ENCODE measurements at places on chromosomes 12 and 14. TPM values are rescaled to one million over a fixed set of nuclear protein-coding genes. Genes with fewer than 3 reads are reported as not detected.

- DNase-seq: no peak
These were observed 34.9 kb downstream of the LIMA1 start for GRCh38 chr12:50248411-50248810.

- no peak for DNase-seq
These were observed 16.6 kb downstream of the XRCC3 start for GRCh38 chr14:103698380-103699260.

Gene ZNF891
- total RNA-seq: 1.4 TPM

DNA sequence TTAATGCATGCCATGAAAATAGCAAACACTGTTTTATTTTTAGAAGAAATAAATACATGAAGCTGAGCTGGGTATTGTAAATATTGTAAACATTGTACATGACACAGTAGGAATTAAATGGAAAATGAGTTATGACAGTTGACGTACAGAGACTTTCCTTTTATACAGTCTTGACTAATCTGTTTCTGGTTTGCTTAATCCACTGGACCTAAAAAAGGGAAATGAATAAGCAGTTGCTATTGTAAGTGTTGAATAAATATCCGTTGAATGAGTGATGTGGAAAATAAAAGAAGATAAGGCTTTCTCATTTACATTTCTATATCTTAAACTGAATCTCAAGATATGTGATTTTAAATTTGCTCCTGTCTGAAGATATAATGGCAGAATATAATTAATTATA lies 15.0 kb downstream of the PMCH start:
- no peak for DNase-seq

DNA sequence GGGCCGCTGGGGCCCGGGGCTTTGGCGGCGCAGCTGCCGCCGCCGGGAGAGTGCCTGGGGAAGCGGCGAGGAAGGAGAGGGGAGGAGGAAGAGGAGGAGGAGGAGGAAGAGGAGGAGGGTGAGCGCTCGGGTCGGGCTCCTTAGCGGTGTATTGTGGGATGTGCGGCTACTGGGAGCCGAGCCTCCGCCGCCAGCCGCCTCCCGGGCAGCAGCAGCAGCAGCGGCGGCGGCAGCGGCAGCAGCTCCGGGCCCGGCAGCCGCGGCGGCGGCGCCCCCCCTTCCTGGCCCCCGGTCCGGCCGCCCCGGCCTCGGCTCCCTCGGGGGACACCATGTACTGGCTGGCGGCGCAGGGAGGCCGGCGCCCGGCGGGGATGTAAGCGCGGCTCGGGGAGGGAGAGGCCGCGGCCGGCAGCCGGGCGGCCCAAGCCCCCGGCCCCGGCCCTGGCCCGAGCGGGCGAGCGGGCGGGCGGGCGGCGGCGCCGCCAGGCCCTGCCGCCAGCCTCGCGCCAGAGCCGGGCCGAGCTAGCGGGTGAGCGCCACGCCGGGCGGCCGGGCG lies at the start of gene SETD1B:
Gene SETD1B, plus strand, starts transcription at position 149 of the 556 bp plus-strand sequence. CDS start 729 bp downstream, outside the sequence.
- no peak for DNase-seq

Gene PTHLH
- total RNA-seq: 2.7 TPM

GRCh38 chr12:6205144-6205539 lies 4.9 kb downstream of the CD9 start:
- no peak for DNase-seq

- no peak for DNase-seq
These were observed 165.5 kb downstream of the PTPN11 start for GRCh38 chr12:112584266-112584722.

- no peak for DNase-seq
These were observed 108.0 kb downstream of the AEBP2 start for GRCh38 chr12:19547271-19547671.

Gene LRFN5
- 0.88 TPM for total RNA-seq

Gene SIX1
- total RNA-seq: 1.2 TPM

GRCh38 chr12:81077329-81077685 lies 572 bp upstream of the ACSS3 start:
- DNase-seq: no peak

DNA sequence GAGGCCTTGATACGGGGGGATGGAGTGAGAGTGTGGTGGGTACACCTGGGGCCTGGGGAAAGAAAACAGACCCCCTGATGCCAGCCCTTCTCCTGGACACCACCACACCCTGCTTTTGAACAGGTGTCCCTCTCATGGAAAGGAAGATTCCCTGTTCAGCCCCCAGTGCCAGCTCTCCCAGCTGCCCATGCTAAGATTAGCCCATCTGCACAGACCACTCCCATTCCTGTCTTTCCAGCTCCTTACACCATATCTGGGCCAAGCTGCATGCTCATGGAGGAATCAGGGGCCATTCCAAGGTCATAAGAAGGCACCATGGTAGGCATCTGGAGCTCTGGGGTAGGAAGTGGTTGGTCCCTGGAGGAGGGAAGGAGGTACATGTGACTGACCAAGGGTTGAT lies 9.6 kb downstream of the NAB2 start:
- no peak for DNase-seq

- DNase-seq: no peak
These were observed 1.1 kb downstream of the PAX9 start for GRCh38 chr14:36662543-36663403.

DNA sequence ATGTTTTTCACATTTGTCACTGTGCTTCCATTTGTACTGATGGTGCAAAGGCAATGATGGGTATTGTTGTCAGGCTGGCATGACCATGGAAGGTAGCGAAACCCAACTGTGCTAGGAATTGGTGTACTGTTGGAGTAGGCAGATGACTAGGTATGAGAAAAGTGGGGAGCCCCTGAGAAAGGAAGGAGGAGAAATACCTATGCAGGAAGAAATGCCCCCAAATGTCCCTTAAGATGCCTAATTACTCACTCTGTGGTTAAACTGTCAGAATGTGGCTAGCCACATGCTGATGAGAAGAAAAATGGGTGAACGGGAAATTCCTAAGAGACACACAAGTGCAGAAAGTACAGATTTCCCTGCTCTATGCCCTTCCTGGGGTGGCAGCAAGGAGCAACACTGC lies 339.1 kb downstream of the TMEM132D start:
- DNase-seq: no peak

DNA sequence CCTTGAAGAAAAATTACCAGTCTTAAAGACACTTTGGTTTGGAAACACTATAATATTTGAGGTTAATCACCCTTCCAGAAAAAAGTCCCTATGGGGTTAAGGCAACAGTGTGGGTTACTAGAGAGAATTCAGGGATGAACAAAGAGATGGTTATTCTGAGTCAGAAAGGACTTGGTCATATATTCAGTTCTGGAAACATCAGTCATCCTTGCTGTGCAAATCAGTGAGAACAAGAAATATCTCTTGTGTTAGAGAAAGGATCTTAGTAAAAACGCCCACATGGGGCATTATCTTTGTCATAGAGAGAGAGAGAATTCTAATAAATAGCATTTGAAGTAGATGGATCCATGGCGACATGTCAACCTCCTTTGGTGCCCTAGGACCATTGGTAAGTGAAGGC lies 59.4 kb upstream of the E2F7 start:
- DNase-seq: no peak

DNA sequence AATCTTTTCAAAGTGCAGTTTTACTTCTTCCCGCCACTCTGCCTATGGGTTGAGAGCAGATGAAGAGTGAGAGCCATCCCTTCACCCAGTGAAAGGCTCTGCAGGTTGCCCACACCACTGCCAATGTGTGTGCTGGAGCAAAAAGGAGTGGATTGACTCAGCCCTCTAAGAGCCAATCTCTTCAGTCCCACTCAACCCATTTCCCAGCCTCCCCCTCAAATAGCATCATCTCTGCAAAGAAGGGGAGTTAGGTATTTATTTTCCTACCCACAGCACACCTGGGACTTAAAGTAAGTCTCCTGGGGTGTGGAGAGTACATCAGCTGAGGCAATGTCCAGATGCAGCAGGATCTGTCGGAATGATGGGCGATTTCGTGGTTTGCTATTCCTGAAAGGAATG lies 15.3 kb downstream of the MAP3K12 start:
- DNase-seq: no peak

GRCh38 chr12:122998316-122998715 lies 17.8 kb downstream of the ARL6IP4 start:
- no peak for DNase-seq

Gene GLS2
- 7.0 TPM for total RNA-seq

Gene PLA2G1B
- total RNA-seq: not detected

DNA sequence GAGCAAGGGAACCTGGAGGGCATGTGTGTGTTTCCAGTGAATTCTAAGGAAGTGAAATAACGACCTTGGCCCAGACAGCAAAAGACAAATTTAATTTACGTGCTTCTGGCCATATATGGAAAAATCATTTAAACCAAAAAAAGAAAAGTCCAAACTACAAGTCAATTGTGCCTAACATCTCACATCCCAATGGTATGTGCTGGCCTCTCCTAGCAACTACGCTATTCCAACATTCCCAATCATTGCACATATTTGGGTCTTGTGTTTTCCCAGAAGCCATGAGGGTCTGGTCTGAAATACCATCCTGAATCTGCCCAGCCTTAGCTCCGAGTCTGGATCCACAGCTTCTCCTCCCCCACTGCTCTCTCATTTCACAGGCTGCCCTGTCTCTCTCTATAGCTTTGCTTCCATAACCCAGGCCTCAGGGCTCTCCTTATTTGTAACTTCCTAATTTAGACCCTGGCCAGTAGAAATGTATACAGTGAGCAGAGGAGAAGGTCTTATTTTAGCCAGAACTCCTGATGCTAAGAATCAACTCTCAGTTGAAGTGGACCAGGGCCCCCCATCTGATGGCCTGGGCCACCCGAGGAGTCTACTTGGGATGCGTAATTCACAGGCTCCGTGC lies 224.6 kb downstream of the ANO2 start:
- no peak for DNase-seq

- DNase-seq: no peak
These were observed 6.5 kb downstream of the WNT5B start for GRCh38 chr12:1635301-1636095.

Gene PPP1R12A
- 64.1 TPM for total RNA-seq

Gene RERGL
- 1.4 TPM for total RNA-seq

DNA sequence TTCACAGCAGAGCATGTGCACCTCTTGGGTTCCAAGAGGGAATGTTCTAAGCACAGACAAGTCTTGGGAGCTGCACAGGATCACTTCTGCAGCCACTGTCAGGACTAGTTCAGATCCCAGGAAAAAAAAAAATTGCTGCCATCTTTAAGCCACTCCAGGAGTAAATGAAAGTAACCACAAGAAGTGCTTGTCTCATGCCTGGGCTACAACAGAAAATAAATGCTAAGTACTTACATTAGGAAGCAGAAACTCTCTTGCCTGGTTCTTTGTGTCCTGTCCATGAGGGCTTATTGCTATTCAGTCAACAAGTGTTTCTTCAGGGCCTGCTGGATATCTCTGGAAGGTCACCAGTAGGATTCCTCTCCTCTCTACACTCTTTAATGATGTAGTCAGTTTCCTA lies 176.1 kb downstream of the KTN1 start:
- DNase-seq: no peak

GRCh38 chr14:89941830-89942377 lies 12.6 kb downstream of the EFCAB11 start:
- DNase-seq: no peak

GRCh38 chr12:50203691-50204090 lies 36.5 kb upstream of the CERS5 start:
- no peak for DNase-seq

Gene NXPH4
- total RNA-seq: 18.4 TPM

- DNase-seq: no peak
These were observed 38.3 kb downstream of the SLC6A15 start for GRCh38 chr12:84874125-84874824.

DNA sequence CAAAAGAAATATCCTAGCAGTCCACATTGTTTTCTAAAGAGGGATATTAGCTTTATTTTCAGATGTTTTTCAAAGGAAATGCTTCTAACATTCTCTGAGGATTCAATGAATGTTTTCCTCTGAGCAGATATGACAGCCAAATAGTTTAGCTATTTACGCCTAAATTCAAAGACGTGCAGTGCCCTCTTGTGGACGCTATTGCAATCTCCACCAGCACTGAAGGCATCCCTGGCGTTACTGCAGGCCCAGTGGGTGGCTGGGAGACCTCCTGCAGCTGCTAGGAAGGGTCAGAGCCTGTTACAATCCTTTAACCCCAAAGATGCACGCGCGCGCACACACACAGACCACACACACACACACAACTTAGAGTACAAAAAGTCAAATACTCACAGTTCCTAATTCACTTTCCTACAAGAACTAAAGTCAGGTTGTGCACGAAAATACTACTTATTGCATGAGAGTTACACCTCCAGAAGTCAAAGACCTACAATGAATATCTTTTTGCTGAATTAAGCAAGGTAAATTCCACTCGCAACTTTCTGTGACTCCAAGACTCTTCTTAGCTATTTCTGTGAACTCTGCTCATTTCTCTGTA lies 589.3 kb upstream of the TMEM132C start:
- DNase-seq: peak; percentile 61

Gene CLEC4C
- not detected for total RNA-seq

Gene ABCC9
- total RNA-seq: 2.5 TPM

GRCh38 chr12:89701606-89702206 lies 6.9 kb downstream of the ATP2B1 start:
- DNase-seq: no peak

Gene KCNC2
- 0.10 TPM for total RNA-seq

- no peak for DNase-seq
These were observed 31.2 kb downstream of the CCDC59 start for GRCh38 chr12:82326905-82327503.

Gene SLC4A8
- 0.04 TPM for total RNA-seq

DNA sequence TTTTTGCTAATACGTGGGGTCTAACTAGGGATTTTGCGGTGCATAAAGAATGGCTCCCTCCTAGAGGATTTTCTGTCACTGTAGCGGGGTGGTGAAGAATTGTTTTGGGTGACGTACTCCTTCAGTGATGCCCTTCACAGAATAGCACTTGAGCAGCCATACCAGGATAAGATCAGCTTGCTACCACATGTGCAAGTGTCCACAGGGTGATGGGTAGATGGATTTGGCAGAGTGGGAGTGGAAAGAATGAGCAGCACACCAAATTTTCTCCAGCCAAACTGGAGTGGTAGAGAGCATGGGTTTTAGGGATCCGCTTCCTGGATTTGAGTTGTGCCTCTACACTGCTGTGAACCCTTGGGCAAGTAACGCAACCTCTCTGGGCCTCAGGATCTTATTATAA lies 2.3 kb downstream of the TCP11L2 start:
- no peak for DNase-seq

GRCh38 chr12:119423285-119423684 lies 88.8 kb downstream of the CCDC60 start:
- DNase-seq: no peak

DNA sequence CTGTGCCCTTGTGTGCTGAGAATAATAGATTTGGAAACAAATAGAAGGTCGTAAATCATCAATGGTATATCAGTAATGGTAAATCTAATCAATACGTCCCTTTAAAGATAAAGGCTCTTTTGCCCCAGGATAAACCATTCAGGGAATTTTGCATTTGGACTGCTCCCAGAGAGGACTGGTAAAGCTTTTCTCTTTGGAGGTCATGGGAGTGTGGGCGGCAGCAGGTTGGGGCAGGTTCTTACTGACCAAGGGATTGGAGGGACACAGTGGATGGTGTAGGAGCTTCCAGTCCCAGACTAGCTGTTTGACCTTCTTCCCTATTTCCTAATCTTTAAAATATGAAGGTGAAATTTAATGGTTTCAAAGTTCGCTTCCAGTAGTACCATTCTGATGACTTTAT lies 87.8 kb upstream of the NTF3 start:
- no peak for DNase-seq
